ENCODE measurements at places on chromosomes 13 and 19. TPM values are rescaled to one million over a fixed set of nuclear protein-coding genes. Genes with fewer than 3 reads are reported as not detected.

The TNNT1 gene
- total RNA-seq = 135 TPM

The KISS1R gene
- 0.31 TPM for total RNA-seq

The PSPN gene
- 0.67 TPM for total RNA-seq

The TNFRSF19 gene
- 4.2 TPM for total RNA-seq

The CATSPERD gene
- total RNA-seq = not detected

The SPACA4 gene
- not detected for total RNA-seq

The STAP2 gene
- total RNA-seq = not detected

The TRPC4 gene
- not detected for total RNA-seq

The CEBPA gene
- total RNA-seq = 10.2 TPM

The ELSPBP1 gene
- not detected for total RNA-seq

The RTBDN gene
- total RNA-seq = 0.33 TPM

The PROZ gene
- total RNA-seq = not detected

The PRR20C gene
- not detected for total RNA-seq

The OR4F17 gene
- total RNA-seq = not detected

The PPP1R13L gene
- 39.9 TPM for total RNA-seq

The MYO1F gene
- total RNA-seq = 0.48 TPM
